ENCODE measurements at places on chromosomes 2 and 18.

- no peak for DNase-seq
These were observed 6.8 kb upstream of the CYP26B1 start for GRCh38 chr2:72154386-72154975.

DNA sequence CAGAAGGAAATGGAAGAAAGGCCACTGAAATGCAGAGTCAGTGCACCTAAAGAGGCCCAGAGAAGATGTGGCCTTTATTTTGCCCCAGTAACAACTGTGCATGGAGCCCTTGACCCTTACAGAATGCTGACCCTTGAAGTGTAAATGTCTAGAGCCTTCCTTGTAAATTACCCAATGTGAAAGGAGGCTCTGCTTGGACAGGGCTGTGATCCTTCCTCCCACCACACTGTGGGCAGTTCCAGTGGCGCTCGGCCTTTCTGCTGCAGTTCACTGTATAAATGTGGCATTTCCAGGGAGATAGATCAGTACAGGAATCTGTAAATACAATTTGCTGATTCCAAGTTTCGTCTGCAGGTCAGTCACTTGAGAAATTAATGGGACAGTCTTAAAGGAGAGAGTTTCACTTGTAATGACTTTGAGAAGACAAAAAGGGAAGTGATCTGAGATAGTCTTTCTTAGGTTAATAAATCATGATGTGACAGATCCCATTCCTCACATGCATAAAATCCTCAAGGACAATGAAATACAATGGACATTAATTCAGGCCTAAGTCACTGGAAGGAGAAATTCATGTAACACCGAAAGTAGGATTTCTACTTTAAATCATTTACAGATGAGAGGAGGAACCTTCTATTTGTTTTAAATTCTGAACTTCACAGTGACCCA, 133.8 kb upstream of the LMAN1 start:
- DNase-seq, result no peak

DNA sequence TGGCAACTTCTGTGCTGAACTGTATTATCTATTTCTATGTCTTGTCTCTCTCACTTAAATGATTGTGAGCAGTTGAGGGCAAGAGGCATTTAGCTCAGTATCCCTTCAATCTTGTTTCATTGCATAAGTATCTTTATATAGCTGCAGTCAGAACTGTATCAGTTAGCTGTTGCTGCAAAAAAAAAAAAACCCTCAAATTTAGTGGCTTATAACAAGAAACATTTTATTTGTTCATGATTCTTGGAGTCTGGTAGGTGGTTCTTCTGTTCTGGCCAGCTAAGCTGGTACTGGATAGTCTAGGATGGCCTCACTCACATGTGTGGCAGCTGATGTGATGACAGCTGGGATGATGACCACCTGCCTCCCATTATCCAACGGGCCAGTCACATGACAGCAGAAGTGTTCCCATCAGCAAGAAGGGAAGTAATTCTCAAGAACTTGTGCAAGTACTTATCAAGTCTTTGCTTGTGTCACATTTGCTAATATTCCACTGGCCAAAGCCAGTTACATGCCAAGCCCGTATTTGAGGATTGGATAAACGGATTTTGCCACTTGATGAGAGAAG, 67.8 kb downstream of the SLC4A3 start:
- DNase-seq, result no peak

DNA sequence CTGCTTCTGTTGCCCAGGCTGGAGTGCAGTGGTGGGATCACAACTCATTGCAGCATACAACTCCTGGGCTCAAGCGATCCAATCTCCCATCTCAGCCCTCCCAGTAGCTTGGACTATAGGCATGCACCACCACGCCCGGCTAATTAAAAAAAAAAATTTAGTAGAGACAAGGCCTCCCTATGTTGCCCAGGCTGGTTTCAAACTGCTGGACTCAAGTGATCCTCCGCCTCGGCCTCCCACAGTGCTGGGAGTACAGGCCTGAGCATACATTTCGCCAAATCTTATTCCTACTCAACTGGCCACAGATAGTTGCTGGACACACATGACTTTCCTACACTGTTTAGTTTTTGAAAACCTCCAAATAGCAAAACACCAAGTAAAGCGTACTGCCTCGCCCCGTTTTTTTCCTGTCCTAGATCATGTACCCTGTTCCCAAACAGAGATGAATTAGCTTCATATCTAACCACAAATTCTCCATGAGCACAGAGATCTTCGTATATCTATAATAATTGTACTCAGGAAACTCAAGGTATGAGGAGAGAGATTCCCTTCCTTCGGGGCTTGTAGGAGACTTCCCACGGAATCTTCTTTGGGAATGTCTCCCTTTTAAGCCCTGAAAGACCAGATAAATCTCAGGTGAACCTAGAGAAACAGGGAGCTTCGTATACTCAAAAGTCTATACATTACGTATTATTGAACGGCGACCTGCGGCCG, 598 bp upstream of the C2orf69 start:
- DNase-seq, result no peak

- DNase-seq, result peak; percentile 75
These were observed 7.5 kb upstream of the BCL11A start for GRCh38 chr2:60560734-60561644.

DNA sequence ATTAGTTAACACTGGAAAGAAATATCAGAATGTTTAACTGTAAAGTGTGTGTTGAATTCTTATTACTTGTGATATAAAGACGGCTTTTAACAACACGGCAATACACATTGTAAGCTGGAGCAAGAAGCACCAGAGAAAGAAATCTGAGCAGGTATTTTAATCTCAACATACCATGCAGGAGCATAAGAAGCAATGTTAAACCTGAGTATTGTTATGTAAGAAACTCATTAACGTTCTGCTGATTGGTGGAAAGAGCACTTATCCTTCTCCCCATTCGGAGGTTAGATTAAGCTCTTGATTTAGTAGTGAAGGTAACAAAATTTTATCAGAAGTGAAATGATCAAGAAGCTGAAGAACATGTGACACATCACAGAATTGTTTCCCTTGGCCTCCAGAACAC, 107.4 kb downstream of the EPC2 start:
- no peak for DNase-seq

GRCh38 chr18:32324181-32324580, 134.3 kb downstream of the MEP1B start:
- DNase-seq, result no peak

- no peak for DNase-seq
These were observed 27.3 kb downstream of the SULT1C2 start for GRCh38 chr2:108316033-108316432.

GRCh38 chr2:237128026-237128703, 42.5 kb downstream of the COPS8 start:
- DNase-seq, result no peak

DNA sequence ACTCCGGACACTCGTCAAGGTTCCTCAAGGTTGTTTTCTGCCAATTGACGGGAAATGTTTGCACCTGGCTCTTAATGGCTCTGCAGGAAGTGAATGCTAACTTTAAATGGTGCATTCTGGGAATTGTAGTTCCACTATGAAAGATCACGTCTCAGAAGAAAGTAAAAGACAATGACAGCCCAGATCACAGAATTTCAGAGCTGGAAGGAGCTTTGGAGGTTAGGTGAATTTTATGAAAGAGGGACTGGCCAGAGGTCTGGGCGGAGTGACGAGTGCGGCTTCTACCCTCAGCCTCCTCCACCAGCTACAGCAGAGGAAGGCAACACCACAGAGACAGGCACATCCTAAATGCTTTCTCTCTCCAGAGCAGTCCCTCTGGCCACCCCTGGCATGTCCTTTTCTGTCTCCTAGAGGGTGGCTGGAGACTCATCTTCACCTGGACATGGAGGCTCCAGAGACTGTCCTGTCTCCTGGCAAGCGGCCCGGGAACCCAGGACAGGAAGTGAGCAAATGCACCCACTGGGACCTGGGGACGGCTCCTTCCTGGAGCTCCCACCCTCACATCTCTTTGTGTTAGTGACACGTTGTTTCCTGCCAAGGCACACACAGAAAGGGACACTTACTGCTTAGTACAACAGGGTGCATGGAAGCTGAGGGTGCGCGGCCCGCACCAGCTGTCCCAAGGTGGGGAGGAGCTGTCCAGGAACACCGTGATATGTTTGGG, 19.4 kb downstream of the THAP4 start:
- peak; percentile 76 for DNase-seq

- no peak for DNase-seq
These were observed 272.2 kb downstream of the NDUFA10 start for GRCh38 chr2:239752951-239753350.

GRCh38 chr2:145987793-145988192, 1467.9 kb upstream of the ZEB2 start:
- no peak for DNase-seq
